ENCODE measurements at places on chromosomes 7 and 10.

DNA sequence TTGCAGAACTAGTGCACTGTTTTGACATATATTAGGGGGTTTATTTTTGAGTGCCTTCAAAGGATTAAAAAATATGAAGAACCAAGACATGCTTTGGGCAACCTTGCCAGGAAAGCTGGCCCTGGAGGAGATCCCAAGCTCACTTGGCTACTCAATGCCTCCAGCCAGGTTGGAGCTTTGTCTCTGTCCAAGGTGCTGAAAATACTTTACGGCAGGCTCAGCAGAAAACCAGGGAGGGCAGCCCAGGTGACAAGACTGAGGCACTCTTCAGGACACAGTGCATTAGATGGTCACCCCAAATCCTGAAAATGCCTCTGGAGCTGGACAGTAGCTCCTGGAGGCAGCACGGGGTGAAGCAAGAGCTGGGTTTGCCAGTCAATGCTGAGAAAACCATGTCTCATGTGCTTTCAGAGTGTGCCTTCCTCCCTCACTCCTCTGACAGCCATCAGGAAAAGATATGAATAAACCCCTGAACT is 5.8 kb upstream of the KCNH2 start:
- no peak for DNase-seq

DNA sequence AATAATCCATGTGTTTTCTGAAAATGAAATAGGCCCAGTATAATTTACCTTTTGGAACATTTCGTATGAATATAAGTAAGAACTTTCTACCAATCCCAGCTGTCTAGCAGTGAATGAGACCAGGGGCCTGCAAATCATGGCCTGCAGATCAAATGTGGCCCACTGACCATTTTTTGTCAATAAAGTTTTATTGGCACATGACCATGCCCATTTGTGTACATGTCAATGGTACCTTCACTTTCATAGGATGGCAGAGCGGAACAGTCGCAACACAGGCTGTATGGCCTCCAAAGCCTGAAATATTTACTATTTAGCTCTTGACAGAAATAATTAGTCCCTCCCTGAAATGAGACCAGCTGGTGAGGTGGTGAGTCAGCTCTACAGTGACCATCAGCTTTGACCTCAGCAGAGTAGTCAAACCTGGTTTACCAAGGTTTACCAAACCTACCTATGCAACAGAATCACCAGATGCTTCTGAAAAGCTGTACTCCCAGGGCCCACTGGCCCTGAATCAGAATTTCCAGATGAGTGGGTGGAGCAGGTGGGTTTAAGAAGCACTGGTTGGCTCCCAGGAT is 13.8 kb upstream of the C10orf90 start:
- no peak for DNase-seq

- DNase-seq = no peak
These were observed 167.2 kb downstream of the SLIT1 start for GRCh38 chr10:97018251-97019212.

DNA sequence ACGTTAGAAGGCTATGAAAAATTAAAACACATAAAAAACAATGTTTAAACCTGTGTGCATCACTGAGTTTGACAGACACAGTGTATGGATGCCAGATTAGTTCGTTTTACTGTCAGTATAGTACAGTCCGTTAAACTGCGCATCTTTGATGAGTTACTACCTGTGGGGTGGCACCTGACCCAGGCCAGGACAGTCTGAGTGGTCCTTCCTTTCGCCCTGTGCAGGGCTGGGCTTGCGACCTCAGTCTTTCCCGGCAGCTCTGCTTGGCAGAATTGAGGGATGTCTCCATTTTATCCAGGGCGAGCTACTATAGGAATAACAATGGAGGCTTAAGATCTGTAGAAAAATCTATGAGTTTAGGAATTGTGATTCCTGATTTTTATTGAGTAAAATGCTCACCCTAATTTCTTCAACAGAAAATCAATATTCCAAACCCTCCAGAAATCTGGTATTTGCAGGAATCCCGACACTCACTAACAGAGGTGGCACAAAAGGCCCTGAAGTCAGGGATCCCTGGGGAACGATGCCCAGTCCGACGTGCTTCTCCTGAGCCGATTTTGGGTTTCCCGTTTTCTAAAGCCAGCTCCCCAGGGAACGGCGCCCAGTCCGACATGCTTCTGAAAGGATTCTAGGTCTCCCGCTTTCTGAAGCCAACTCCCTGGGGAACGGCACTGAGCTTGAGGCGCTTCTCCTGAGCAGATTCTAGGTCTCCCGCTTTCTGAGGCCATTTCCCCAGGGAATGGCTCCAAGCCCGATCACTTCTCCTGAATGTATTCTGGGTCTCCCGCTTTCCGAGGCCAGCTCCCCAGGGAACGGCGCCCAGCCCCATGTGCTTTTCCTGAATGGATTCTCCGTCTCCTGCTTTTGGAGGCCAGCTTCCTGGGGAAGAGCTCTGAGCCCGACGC is 377.6 kb downstream of the DNAJB6 start:
- DNase-seq = no peak

DNA sequence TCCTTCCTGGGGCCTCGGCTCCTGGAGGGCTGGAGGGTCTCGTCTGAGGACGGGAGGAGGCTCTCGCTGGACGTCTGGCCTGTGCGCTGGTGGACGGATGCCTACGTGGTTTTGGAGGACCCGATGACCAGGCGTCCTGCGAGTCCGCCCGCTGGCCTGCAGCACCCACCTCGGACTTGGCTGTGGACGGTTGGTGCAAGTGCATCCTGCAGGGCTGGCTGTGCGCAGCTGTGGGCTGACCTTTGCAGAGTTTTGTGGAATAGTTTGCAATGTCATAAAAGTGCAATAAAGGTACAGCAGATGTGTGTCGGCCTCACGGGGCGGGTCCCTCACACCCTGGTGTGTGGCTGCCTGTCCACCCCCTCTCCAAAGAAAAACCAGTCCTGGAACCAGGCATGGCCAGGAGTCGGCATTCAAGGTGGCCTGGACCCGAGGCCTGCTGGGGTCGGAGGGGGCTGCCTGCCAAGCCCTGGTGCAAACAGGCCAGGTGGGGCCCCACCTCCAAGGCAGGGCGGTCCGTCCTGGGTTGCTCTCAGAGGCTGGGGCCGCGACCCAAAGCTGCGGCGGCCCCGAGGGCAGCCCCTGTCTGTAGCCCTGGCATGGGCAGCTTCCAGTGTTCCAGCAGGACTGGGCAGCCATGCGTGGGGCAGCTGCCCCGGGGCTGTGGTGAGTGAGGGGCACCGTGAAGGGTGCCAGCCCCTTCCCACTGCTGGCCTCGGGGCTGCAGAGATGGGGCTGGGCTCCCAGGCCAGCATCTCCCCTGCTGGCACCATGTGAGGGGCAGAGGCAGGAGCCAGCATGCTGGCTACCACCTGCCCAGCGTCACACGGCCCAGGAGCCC is 29.3 kb upstream of the FOXL3 start:
- no peak for DNase-seq

DNA sequence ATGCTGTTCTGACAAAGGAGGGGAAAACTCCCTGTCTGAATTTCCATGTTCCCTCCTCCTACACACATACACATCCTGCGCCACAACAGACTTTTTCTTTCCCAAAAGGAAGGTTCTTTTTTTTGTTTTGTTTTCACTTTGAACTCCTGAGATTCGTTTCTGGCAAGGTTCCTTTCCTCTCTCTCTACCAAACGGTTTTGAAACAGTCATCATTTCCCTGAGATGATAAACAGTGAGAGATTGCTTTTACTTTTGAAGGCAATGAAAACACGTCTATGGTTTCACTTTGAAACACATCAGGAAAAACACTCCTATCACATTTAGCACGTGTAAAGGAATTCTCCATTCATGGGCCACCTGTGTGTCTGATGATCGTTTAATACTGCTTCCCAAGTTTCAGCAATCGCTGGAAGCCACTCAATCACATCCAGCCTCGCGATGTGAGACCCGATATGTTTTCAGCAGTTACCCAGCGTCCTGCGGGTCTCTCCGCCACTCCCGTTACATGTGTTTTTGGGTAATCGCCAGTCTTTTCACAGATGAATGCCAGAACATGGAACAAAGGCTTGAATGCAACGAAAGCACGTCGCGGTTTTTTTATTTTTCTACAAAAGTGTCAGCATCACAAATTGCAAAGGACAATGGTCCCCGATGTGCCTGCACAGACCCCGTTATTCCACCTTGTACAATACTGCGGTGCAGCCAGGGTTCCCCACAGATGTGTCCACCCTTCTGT is 62.8 kb upstream of the CUX1 start:
- DNase-seq = no peak

DNA sequence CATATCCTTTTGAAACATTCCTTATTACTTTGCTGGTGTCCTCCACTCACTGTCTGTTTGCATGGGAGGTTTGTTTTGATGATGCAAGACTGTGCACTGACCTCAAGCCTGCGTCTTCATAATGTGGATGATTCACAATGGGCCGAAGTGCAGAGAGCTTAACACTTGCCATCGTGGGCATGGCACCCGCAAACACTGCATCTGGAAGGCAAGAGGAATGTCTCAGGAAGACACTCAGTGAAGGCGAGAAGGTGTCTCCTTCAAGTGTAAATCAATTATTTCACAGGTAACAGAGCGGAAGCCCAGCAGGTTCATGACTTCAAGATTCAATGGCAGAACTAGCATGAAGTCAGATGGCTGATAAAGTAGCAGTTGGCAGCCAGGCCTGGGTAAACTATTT is 98.1 kb downstream of the DPY19L1 start:
- no peak for DNase-seq

- DNase-seq = no peak
These were observed 30.6 kb downstream of the POR start for GRCh38 chr7:75945297-75946168.

DNA sequence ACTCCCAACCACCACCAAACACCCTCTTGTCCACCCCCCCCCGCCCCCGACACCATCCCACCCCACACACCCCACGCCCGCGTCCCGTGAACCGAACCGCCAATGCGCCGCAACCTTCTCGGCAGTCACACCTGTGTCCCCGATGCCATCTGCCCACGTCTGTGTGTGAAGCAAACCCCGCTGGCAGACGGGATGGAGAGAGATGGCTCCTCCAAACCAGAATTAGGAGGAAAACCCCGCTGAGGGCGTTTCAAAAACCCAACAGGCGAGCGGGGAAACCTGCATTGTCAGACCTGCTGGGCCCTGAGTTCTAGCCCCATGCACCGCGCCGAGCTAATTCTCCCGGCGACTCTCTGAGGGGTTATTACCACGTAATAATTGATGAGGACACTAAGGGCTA is 28.6 kb upstream of the KCNK18 start:
- DNase-seq = no peak

- no peak for DNase-seq
These were observed 6.5 kb downstream of the MINDY3 start for GRCh38 chr10:15853800-15854199.

- DNase-seq = no peak
These were observed 129.4 kb upstream of the SAMD8 start for GRCh38 chr10:74981831-74982633.

DNA sequence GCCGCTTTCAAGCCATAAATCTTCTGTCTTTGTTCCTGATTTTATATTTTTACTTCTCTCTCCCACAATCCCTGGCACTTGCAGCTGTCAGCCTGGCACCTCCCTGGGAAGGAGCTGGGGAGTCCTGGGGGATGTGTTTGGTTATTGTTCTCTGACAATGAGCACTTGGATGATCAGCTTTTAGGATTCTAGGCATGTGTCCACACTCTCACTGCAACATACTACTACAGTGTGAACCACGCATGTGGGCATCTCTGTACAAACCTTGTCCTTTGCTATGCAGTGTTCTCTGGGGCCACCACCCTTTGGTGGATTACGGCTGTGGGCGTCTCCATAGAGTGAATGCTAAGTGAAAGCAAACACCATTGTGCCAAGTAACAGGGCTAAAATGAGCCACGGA is 168.4 kb upstream of the KMT2E start:
- no peak for DNase-seq

DNA sequence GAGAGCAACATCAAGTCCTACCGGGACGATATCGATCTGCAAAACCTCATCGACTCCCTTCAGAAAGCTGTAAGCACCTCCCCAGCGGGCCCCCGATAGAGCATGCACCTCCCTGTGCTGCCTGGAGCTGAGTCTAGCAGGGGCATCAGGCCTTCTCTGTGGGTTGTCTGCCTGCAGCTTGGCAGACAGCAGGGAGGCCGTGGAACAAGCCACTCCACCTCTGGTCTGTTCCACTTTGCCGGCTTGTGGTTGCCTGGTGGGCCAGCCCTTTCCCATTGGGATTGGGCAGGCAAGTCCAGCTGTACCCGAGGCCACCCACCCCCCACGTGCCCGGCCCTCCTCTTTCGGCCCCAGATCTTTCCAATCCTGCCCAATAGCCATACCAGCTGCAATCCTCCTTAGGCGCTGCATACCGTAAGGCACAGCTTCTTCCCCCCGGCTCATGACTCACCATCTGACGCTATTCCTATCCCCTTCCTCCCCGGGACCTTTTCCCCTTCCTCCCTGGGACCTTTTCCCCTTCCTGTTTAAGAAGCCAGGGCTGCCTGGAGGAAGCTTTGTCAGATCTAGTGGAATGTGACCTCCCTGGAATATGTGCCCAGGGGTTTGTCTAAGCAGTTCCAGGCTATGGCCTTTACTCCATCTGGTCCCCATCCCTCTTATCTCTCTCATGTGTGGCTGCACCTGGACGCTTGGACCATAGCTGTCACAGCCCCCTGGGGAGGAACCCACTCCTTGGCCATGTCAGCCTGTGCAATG is 28.1 kb upstream of the SH2D4B start:
- no peak for DNase-seq

- DNase-seq = no peak
These were observed 68.1 kb downstream of the RNF216 start for GRCh38 chr7:5713124-5713912.

GRCh38 chr7:27745064-27745583 is 5.2 kb downstream of the TAX1BP1 start:
- no peak for DNase-seq

GRCh38 chr7:106583100-106583499 is 77.9 kb downstream of the CCDC71L start:
- DNase-seq = no peak

DNA sequence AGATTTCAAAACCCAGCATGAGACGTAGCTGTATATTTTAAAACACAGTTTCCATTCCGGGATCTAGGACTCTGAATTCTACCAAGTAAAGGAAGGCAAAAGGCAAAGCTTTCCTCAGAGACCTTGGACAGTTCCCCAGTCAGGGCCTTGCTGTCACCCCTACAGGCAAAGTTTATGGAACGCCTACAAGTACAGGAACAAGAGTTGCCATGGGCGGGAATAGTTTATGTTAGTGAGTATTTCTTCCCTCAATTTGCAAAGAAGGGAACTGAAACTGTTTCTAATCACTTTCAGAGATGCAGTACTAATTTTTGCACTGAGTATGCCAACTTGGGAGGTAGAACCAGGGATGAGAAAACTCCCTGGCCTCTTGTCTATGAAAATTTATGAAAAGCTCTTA is 68.2 kb upstream of the LRGUK start:
- no peak for DNase-seq

- DNase-seq = no peak
These were observed 369.0 kb downstream of the MAGI2 start for GRCh38 chr7:79084423-79084822.
